ENCODE measurements at places on chromosomes 4 and X.

DNA sequence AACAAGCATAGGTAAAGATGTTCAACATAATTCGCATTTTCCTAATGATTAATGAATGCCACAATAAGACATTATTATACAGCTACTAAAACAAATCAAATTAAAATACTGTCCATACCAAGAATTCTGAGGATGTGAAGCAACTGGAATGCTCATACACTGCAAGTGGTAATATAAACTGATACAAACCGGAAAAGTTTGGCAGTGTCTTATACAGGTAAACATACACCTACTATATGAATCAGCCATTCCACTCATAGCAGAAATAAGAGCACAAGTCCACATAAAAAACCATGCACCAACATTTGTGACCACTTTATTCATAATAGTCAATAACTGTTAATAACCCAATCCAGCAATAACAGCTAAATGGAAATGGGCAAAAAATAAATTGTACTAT, 79.3 kb downstream of the FBXW7 start:
- no peak for DNase-seq

- DNase-seq: no peak
These were observed 2.6 kb upstream of the HPGDS start for GRCh38 chr4:94345266-94345665.

- no peak for DNase-seq
These were observed 133.7 kb downstream of the FAM53A start for GRCh38 chr4:1550122-1551070.

GRCh38 chr4:115234405-115235093, 121.1 kb upstream of the NDST4 start:
- DNase-seq: no peak
